Fibroblast of lung (primary cell): ENCODE measurements at places on chromosomes 3 and 15. TPM values are rescaled to one million over a fixed set of nuclear protein-coding genes. Genes with fewer than 3 reads are reported as not detected.

DNA sequence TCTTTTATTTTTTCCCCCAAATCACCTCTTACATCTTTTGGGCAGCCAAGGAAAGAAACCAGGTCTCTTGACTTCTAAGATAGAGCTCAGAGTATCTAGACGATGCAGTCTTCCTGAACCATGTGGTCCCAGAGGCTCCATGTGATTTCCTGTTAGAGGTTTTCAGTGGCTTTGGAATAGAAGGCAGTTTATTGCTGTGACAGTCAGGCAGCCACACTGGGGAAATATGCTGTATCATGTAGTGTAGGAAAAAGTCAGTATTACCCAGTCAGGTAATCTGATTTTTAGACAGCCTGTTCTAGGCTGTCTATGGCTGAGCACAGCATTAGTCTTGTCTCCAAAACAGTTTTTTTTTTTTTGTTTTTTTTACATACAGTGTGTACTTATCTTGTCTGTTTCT lies 294.3 kb downstream of the THSD4 start:
- peak; percentile 13 for DNase-seq

- DNase-seq: no peak
These were observed 280.2 kb upstream of the NR2E3 start for GRCh38 chr15:71530116-71530515.

GRCh38 chr3:190105876-190106275 lies 14.8 kb downstream of the P3H2 start:
- DNase-seq: no peak

DNA sequence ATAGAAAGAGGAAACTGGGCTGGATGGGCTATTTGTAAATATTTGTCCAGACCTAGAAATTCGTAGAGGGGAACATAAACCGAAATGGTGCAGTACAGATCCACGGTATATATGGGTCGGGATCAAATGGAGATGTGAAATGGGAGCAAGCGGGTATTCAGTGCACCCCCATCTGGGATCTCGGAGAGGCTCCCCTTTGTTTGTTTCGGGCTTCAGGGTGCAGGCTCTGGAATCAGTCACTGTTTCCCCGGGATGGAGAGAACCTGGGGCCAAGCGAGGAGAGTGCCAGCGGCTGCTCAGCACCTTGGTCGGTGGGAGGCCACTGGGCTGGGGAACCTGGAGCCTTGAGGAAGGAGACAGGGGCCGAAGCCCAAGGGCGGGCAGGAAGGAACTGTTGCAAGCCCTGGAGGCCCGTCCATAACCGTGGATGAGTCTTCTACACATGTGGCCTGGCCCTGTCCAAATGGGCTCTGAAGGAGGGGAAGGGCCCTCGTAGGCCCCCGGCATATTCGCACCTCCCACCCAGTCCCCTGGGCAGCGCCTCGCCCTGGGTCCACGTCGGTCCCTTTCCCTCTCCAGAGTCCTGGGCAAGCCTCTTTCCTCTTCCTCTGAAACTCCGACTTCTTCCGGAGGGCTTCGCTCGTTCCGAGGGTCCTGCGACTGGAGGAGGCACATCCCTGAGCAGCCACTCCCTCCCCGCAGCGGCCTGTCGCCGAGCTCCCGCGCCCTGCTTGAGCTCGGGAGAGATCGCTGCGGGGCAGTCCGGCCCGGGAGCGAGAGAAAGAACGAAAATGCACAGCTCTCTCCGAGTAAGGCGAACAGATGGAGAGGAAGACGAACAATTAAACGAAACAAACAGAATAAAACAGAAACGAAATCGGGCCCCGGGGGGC lies 3.0 kb downstream of the ISL2 start:
- no peak for DNase-seq

Gene ETFA
- total RNA-seq: 106 and 129 TPM in 2 replicates

Gene GORASP1
- 27.2 and 37.5 TPM in 2 replicates for total RNA-seq

GRCh38 chr3:105730801-105731354 lies 137.9 kb downstream of the CBLB start:
- no peak for DNase-seq

DNA sequence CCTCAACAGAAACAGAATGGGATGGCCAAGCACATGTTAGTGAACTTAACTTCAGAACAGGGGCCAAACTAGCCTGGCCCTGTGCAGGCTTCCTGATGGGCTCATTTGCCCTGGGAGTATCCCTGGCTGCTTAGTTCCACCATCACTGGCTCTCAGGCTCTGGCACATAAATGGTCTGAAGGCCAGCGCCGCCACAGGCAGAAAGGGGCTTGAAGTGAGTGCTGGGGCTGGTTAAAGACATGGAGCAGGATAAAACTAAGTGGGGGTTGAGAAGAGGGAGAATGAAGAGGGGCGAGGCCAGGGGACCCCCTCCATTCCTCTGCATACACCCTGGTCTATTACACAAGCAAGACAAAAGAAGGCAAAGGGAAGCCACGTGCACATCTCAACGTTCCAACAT lies 12.2 kb downstream of the SLCO2A1 start:
- no peak for DNase-seq

DNA sequence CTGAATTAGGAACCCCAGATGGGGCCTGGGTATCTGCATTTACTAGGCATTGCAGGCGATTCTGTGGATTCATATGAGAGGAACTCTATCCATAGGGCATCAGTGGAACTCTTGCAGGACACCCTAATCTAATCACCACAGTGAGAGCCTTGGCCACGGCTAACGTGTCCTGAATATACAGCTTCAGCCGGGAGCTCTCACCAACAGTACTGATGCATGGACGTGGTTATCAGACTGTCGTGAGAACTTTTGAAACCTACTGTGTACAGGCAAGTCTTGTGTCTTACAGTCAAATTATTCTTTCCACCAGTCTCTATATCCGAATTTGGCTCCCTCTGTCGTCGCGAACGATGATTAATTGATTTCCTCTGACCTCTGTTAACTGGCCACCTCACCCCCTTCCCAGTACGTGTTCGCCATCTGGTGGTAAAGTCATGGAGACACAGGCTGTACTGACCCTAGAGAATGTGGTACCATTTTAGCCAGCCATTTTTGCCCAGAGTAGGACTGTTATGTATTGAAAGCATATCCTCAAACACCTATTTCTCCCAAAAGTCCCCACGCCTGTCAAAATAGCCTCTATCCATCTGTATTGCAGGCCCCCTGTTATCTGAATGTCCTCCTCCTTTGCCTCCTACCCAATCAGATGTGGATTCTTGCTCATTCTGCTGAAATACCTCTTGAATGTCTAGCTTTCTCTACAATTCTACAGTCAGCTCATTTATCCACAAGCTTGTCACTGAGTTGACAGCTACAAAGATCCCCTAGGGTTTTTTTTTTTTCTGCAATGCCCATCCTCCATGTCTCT lies 39.7 kb downstream of the GLDN start:
- peak; percentile 81 for DNase-seq

DNA sequence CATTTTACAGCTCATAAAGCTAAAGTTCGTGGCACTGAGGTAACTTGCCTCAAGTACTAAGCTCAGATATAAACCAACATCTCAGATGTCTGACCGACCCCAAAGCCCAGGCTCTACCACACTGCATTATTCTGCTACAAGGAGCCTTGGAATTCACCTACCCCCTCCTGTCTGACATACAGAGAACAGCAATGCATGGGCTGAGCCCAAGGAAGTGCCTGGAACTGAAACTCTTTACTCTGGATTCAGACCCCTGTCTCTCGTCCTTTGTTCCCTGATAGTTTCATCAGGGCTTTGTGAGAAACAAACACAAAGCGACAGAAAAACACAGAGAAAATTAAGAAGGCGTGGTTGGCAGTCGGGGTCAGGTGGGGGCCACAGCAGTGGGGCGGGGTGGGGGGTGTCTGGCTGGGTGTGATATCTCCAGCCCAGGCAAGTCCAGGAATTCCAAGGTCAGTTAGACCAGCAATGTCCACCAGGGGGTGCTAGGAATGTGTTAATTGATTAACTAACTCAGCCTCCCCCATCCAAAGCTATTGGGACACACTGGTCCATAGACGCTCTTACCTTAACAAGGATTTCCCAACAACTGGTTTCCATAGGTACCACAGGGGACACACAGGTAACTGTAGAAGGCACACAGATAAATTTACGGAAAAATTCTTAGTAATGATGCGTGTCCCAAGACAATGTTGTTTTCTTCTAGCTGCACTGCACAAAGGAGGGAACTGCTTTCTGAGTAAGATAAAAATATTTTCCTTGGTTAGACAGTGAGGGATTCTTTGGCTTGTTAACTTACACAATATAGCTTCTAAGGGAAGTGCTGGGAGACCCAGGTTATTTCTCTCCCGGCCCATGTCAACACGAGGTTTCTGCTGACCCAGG lies 18.8 kb upstream of the SSUH2 start:
- peak; percentile 62 for DNase-seq
